ENCODE measurements at places on chromosomes 2 and 18. TPM values are rescaled to one million over a fixed set of nuclear protein-coding genes. Genes with fewer than 3 reads are reported as not detected.
A peak's percentile ranks its signal among the peaks of the same experiment; 100 is the strongest.

DNA sequence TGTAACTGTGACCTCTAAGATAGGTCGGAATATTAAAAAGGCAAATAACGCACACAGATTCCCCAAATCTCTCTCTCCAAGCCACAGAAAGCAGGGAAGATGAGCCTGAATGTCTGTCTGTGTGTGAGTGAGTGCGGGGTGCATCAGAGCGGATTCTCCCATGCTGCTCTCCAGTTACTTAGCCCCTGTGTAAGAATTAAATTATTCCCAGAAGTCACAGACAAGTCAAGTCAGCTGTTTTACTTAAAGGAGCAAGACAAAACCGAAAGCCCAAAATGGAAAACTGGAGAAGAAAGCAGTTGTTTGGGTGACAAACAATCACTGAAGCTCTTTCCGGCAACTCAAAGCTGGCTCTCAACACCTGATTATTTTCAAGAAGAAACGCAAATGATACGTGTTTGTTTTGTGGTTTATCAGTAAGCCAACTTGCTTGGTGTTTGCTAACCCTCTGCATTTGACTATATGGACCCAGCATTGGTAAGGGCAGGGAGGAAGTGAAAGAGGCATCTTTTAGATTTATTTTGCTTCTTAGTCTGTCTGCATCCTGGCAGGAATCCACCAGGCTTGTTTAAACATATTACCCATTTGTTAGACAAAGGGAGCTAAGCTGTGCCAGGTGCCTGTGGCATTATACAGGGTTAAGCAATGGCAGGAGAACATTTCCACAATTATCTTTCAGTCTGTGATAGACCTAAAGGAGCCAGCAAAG lies 121.5 kb upstream of the CREB1 start:
- DNase-seq = no peak

CRIM1 gene
- total RNA-seq = 0.90 TPM

TRABD2A gene
- total RNA-seq = 2.9 TPM

DNA sequence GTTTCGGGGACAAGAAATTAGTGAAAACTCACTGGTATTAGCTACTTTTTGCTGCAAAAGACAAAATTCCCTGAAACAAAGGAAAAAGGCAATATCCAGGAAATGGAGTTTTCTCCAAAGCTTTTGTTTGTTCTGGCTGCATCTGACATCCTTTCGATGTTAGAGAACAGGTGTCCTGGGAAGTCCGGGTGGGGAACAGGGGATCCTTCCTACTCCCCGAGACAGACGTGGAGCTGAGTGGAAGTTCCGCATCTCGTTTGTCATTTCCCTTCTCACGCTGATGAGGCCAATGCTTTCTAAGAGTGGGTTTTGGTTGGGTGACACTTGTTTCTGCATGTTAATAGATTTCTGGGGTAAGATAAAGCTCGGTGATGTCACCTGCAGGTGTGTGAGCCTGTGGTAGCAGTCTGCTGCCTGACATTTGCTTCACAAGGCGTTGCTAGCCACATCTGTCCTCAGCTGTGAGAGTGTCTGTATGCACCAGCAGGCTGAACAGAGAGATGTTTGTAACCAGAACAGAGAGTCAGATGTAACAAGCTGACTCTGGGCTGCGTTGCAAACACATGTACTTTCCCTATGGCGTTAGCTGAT lies 125.9 kb downstream of the ACOXL start:
- DNase-seq = peak; percentile 13

GRCh38 chr2:240568678-240569522 lies 616 bp downstream of the RNPEPL1 start:
- DNase-seq = peak; percentile 37

SAG gene
- not detected for total RNA-seq

DNA sequence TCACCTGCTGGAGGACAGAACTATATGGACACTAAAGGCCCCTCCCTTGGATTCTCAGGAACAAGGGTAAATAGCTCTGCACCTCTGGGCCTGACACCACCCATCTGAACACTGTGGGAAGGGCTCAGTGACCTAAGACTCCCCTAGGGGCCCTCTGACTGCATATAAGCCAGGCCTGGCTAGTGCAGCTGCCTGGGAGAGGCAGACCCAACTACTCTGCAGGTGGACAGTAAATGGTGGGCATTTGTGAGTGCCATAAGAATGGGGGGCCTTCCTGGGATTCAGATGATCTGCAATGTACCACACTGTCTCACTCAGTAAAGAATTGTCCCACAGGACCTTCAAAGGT lies 11.2 kb upstream of the WIPF1 start:
- DNase-seq = no peak
